Stomach (tissue), 19 donors: ENCODE measurements at places on chromosomes 13 and 19. TPM values are rescaled to one million over a fixed set of nuclear protein-coding genes. Genes with fewer than 3 reads are reported as not detected.
A peak's percentile ranks its signal among the peaks of the same experiment; 100 is the strongest.

DNA sequence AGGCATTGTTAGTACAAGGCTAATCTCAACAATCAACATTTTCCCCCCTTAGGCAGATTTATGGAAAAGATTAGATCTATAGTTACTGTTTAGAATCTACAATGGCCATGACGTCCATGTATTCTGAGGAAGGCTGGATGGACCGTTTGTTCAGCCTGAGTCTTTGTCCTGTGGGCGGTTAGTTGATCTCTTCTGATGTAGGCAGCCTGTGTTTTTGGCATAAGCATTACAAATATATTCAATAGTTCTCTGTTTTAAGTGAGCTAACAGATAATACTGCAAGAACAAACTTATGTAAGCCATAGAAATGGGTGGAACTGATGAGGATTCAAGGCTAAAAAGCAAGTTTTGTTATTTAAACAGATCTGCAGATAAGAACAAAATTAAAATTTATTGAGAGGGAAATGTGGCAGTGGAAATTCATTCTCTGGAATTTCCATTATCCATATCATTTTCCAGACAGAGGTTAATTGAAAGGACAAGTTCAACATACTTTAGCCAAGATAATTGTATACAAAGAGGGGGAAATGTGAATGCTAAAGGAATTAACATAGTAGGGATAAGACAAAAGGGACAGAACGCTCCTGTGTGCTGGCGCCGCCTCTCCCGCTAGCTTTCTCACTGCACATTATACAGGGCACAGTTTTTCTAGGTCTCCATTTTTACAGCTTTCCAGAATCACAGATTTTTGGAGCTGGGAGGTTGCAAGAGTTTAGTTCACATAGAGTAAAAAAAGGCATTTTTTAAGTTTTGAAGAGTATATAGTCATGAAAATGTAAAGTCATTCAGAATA, 48.6 kb downstream of the FAM124A start:
- DNase-seq: no peak
- H3K36me3 ChIP-seq: no peaks in the 10 kb centered on the region
- no peak overlapping the region for H3K27ac ChIP-seq
- no peak overlapping the region for H3K4me3 ChIP-seq
- H3K27me3 ChIP-seq: no peaks in the 10 kb centered on the region

DNA sequence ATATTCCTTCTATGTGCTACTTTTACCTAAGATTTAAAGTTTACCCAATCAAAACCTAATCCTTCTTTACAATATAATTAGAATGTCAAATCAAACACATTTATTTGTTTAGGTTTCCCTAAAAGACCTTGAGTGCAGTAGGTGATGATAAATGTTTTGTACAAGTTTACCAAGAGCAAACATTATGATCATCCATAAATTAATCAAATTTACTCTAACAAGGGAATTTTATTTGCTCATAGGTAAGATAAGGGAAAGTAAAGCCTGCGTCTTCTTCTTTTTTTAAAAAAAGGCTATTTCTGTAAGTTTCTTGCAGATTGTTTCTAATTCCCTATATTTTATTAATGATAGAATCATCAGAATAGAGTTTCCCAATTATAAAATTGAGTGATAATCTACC, 48.0 kb upstream of the PCDH17 start:
- H3K27me3 ChIP-seq: peaks cover 7% of the 10 kb centered on the region
- no peaks in the 10 kb centered on the region for H3K4me1 ChIP-seq
- no peak for DNase-seq
- H3K36me3 ChIP-seq: no peaks in the 10 kb centered on the region
- no peak overlapping the region for H3K27ac ChIP-seq
- H3K4me3 ChIP-seq: no peak overlapping the region

- H3K27ac ChIP-seq: peak overlapping the region; percentile 73
- no peak overlapping the region for H3K4me3 ChIP-seq
- H3K4me1 ChIP-seq: peaks cover 42% of the 10 kb centered on the region
- H3K36me3 ChIP-seq: peaks cover 23% of the 10 kb centered on the region
These were observed 9.2 kb downstream of the RANBP3 start for GRCh38 chr19:5968431-5969373.

DNA sequence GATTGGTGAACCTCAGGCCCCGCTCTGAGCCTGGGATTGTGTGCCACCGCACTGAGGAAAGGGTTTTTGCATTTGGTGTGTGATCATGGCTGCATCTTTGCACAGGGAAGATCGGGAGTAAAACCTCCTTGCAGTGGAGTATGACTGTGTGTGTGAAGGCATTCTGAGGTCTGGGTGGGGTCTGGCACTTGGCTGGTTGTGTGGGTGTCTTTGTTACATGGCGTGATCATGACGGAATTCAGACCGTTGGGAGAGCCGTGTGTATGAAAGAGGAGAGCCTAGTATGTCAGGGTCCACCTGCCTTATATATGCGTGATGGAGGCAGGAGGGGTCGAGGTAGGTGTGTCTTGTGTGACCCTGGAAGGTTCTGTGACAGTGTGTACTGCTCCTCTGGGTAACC, 740 bp upstream of the BEST2 start:
- peaks cover 30% of the 10 kb centered on the region for H3K27me3 ChIP-seq

DNA sequence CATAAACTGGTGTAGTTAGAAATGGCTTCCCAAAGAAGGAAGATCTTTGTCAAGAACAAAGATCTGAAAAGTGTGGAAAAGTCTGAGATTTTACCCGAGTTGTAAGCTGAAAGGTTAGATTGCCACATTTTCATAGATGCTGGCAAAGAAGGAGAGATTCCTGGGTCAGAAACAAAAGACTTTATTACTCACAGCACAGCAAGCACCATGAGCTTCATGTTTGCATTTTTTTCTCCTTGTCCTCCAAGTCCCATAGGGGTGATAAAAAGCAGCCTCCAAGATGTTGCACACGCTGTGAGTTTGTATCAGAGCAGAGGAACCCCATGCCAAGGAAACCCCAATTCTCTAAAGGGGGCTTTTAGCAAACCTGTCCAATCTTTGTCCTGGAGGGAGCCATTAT, 29.3 kb downstream of the MZT1 start:
- no peak overlapping the region for H3K4me3 ChIP-seq
- no peaks in the 10 kb centered on the region for H3K36me3 ChIP-seq
- no peaks in the 10 kb centered on the region for H3K27me3 ChIP-seq
- no peaks in the 10 kb centered on the region for H3K4me1 ChIP-seq

DNA sequence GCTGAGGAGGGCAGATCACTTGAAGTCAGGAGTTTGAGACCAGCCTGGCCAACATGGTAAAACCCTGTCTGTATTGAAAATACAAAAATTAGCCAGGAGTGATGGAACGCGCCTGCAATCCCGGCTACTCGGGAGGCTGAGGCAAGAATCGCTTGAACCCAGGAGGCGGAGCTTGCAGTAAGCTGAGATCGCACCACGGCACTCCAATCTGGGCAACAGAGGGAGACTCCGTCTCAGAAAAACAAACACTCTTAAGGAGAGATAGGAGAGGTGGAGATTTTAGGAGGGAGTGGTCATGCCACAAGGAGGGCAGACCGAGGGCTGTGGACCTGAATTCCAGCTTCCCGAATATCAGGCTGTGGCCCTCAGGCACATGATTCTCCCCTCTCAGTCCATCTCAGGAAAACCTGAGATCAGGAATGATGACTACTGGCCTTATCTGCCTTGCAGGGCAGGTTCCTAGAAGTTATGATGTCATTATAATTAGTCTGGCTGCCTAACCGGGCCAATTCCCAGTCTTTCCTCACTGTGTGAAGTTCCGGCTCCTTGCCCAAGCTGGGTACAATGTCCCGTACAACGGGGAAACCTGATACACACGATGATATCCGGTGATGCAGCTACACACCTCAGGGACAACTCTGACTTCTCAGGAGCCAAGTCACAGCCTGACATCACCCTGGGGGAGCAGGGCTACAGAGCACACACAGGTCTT, 2.5 kb downstream of the SLC35E1 start:
- no peaks in the 10 kb centered on the region for H3K27me3 ChIP-seq
- peaks cover 75% of the 10 kb centered on the region for H3K4me1 ChIP-seq
- peak; percentile 74 for DNase-seq
- H3K36me3 ChIP-seq: peaks cover 53% of the 10 kb centered on the region

PLIN5 gene
- 25.3 TPM for polyA plus RNA-seq

KLK10 gene
- 3.8 TPM for polyA plus RNA-seq

KIR2DL1 gene
- polyA plus RNA-seq: not detected

LILRB1 gene
- polyA plus RNA-seq: 2.0 TPM
